Stimulated activated CD8-positive, alpha-beta memory T cell treated with anti-CD3 and anti-CD28 coated beads, Interleukin-7, amount 100 ng/mL, for 48 hours (primary cell): ENCODE measurements at places on chromosomes 2 and 18.

DNA sequence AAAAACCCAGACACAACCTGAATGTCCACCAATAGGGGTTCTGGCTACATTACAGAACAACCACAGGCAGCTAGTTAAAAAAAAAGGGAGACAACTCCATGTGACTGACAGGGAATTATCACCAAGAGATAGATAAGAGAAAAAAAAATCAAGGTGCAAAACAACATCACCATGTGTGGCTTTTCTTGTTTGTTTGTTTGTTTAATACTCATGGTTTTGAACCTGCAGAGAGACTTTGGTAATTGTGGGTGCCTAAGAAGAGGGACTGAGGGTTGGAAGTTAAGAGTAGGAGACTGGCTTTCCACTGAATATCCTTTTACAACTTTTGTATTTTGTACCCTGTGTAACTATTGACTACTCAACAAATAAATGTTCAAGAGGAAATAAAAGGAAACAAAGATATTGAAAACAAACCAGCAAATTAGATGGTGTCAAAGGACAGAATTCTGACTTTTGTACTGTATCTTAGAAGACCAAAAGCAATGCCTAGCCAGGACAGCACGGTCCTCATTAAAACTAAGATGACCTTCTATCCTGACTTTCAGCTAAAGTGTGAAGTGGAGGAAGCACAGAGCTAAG is 22.5 kb upstream of the DNAJC27 start:
- no peak for DNase-seq

GRCh38 chr2:1848599-1848995 is 104.3 kb upstream of the PXDN start:
- no peak for DNase-seq

- no peak for DNase-seq
Observed at GRCh38 chr18:5574843-5575242, 31.0 kb upstream of the EPB41L3 start.

DNA sequence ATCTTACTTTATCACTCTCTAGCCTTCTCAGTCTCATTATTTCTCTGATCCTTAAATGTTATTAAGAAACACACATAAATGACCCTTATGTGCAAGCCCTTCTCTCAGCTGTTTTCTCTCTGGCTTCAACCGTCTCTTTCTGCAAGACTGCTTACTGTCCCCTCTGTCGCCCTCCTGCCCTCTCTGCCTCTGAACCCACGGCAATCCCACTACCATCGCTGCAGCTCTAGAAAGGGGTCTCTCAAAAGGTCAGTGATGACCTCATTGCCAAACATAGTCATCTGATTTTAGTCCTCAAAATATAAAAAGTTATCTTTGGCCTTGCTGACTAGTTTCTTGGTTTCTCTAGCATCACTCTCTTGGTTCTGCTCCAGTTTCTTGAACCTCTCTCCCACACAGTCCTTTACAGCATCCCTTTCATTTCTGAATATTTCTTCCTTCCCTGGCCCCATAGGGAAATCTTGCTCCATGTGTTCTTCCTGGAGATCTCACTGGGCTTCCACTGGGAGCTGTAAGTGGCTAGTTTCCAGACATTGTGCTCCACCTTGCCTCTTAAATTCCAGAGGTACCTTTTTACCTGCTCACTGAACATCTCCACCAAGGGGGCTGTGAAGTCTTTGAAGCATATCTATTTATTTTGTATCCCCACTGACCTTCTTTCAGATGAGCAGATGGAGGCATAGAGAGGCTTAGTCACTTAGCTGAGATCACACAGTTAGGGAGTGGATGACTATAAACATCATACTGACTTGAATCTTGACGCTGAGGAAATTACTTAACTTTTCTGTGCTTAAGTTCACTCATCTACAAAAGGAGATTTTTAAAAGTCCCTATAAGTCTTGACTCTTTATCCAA is 96.2 kb downstream of the PDE1A start:
- no peak for DNase-seq
